ENCODE measurements at places on chromosomes 12 and 14. TPM values are rescaled to one million over a fixed set of nuclear protein-coding genes. Genes with fewer than 3 reads are reported as not detected.

PLEKHG3 gene
- 19.7 TPM for polyA plus RNA-seq

DNA sequence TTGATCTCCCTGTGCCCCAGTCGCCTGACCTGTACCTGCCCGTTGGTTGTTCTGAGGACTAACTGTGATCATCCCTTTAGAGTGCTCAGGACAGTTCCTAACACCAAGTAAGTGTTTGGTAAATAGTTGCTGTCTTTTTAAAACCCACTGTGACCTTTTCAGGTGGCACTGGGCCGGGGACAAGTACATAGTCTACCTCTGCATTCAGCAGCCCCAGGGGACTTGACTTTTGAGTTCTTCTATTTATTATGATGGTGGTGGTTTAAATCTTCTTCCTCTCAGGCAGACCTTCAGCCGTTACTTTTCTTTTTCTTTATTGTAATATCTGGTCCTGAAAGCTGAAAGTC lies 38.8 kb downstream of the EVL start:
- no peak for DNase-seq

NAV3 gene
- polyA plus RNA-seq: 14.0 TPM

GRCh38 chr12:94644141-94644979 lies 6.0 kb downstream of the TMCC3 start:
- DNase-seq: no peak

DNA sequence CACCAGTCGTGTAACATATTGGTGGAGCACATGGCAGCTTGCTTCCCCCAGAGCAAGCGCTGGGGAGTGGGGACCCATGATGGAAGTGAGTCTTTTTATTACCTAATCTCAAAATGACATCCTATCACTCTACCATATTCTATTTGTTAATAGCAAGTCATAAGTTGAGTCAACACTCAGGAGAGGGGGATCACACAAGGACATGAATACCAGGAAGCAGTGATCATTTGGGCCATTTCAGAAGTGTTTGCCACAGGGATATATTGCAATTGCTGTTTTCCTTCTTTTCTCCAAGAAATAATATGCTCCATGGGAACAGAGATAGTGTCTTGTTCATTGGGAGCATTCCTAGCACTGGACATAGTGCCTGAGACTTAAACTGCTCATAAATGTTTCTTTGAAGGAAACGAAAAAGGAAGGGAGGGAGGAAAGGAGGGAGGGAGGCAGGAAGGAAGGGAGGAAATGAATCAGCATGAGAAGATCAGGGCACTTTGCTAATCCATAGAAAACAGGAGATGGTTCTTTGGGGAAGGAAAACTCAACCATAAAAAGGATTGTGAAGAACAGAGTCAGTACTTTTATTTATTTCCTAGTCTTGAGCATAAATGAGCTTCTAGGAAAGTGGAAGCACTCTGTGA lies 39.2 kb upstream of the EEA1 start:
- no peak for DNase-seq

- DNase-seq: no peak
Measured at GRCh38 chr12:49665384-49665783, 41.8 kb downstream of the FMNL3 start.

RAD9B gene
- polyA plus RNA-seq: 4.4 TPM

RFLNA gene
- polyA plus RNA-seq: 6.1 TPM

MIP gene
- polyA plus RNA-seq: 0.35 TPM

GRCh38 chr14:21882226-21882625 lies 208.6 kb upstream of the OR4E1 start:
- DNase-seq: no peak

DNA sequence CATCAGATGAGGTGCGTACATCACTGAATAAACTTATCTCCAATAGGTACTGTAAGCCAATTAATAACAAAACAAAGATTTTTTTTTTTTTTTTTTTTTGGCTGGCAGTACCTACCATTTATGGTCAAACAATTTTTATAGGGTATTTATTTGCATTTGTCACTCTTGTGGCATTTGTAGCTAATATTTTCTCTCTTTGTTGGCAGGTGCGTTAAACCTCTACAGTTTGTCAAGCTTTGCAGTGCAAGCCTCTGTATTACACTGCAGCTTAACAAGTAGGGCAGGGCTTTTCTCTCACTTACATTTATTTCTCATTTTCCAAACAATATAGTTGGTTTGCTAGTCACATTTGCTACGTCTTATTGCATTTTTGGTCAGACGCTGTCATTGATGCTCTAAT lies 12.3 kb downstream of the PRPF39 start:
- DNase-seq: no peak

TMBIM6 gene
- polyA plus RNA-seq: 241 TPM

Data from forelimb muscle (tissue), 1 donor.